ENCODE measurements at places on chromosomes 16 and 17.

GRCh38 chr17:79746889-79747507 lies 16.3 kb downstream of the ENPP7 start:
- no peak for DNase-seq

DNA sequence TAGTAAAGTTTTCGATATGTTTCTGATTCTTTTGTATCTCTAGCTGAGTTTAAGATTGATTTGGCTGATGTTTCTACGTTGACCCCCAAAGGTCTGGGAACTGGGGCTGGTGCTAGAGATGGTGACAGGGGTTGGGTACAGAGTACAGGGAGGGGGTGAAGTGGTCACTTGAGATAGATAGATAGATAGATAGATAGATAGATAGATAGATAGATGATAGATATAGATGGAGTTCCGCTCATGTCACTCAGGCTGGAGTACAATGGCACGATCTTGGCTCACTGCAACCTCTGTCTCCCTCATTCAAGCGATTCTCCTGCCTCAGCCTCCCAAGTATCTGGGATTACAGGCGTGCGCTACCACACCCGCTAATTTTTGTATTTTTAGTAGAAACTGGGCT lies 1.8 kb upstream of the FBRS start:
- DNase-seq = no peak

- DNase-seq = no peak
These were observed 10.8 kb downstream of the EXOC7 start for GRCh38 chr17:76092526-76093413.

DNA sequence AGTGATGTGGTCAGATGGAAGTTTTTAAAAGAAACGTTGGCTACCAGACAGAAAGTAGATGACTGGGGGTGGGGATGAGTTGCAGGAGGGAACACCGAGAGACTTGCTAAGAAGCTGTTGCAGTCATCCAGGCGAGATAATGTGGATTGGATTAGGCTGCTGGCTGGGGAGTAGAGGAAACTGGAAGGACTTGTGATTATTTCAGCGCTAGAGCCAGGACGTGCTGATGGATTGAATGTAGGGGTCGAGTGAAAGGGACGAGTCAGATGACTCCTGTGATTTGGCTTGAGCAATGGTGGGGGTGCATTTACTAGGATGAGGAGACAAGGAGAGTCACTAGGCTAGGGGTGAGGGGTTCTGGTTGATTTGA lies 88.5 kb downstream of the CLEC16A start:
- DNase-seq = no peak

DNA sequence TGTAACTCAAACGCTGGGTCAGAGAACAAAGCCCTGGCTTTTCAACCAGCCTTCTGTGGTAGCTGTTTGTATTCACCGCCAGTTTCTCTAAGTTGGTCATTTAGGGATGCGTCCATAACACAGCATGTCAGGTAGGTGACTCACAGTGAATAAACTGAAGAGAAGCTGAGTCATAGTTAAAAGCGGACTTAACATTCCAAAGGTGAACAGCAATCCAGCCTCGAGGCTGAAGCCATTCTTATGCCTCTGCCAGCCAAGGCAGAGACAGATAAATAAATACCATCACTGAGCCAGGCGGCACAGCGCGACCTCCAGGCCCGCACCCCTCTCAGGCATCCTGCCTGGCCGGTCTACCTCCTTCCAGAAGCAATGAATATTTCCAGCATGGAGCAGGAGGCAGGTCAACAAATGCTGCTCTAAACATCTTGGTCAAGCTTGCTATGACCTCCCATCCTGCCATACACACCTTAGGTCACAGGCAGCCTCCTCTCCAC lies 12.4 kb upstream of the CACNG4 start:
- no peak for DNase-seq

- DNase-seq = no peak
These were observed 27.8 kb upstream of the MRTFB start for GRCh38 chr16:14043278-14043677.

DNA sequence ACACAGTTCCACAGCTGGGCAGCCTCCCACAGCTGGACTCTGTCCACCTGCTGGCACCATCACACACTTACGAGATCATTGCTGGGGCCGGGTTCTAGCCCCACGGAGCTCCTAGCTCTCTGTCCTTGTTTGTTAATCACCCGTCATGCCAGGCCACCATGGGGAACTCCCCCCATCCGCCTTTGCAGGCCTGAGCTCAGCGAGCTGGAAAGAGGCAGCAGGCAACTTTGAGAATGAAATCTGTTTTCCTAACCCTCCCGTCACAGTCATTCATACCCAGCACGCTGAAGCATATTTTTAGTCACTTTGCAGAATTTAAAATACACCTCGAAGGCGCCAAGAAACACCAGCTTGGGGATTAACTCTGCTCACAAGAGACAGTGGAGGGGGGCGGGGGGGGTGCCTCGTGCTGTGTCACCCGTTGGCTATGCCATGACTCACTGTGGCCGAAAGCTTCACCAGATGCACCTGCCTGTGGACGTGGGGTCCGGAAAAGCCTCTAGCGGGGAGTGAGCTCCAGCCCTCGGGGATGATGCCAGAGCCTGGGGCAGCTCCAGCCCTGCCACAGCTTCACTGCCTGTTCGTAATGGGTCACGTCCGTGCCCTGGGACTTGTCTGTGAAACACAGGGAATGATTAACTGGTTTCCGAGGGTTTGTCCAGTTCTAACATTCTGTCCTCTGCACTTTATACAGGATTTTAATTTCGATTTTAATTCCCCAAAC lies 1.4 kb upstream of the SPNS2 start:
- DNase-seq = no peak

- DNase-seq = peak; percentile 92
These were observed 220.3 kb upstream of the IRX3 start for GRCh38 chr16:54506741-54507500.

- DNase-seq = no peak
These were observed 400.1 kb upstream of the ERCC4 start for GRCh38 chr16:13519871-13520270.

DNA sequence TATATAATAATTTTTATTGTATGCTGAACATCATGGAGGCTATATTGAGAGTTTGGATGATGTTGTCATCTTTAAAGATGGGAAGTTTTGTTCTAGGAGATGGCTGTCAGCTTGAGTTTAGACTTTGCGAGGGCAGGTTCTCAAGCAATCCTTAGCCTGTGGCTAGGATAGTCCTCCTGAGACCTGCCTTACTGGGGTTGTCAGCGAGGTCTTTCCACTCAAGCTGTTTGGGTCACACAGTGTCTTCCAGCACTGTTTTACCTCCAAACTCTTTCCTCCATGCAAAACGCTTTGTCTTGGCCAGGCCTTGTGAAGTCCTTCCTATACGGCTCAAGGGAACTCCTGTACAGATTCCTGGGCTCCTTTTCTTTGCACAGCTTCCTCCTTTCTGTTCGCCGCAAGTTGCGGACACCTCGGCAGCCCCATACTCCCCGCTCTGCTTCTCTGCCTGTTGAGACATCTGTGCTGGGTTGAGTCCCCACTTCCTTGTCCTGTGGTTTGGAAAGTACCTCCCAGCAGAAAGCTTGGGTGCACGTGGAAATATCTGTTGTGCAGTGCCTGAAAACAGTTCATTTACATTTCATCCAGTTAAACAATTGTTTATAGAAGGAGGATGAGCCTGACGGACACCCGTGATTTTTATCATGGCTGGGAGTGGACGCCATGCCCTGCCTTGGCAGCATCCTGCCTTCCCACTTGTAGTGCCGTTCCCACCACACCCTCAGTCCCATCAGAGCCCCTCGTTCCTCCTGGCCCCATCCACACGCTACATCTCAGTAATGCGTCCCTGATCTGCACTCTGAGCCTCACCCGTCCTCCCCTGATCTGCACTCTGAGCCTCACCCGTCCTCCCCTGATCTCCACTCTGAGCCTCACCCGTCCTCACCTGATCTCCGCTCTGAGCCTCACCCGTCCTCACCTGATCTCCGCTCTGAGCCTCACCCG lies 55.0 kb upstream of the CBFA2T3 start:
- DNase-seq = no peak

GRCh38 chr16:55155815-55156214 lies 168.2 kb upstream of the IRX6 start:
- no peak for DNase-seq

GRCh38 chr16:82059161-82059982 lies 24.3 kb downstream of the HSD17B2 start:
- no peak for DNase-seq

DNA sequence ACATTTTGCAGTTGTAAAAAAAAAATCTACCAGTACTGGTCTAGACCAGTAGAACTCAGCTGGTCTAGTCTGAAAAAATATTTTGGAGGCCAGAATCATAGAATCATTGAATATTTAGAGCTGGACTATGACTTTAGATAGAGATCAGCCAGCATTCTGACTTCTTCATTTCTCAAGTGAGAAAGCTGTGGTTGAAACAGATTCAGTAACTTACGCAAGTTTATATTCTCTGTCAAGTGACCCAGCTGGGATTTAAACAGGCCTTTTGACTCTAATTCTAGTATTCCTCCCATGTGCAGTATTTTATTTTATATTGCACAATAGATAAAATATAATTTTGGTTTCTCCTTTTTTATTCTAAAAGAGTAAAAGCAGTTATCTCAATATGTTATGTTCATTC lies 4.9 kb downstream of the TNRC6A start:
- no peak for DNase-seq

- no peak for DNase-seq
These were observed 993 bp downstream of the ERN1 start for GRCh38 chr17:64128787-64129514.

- no peak for DNase-seq
These were observed 23.9 kb downstream of the PHB1 start for GRCh38 chr17:49390548-49391324.

DNA sequence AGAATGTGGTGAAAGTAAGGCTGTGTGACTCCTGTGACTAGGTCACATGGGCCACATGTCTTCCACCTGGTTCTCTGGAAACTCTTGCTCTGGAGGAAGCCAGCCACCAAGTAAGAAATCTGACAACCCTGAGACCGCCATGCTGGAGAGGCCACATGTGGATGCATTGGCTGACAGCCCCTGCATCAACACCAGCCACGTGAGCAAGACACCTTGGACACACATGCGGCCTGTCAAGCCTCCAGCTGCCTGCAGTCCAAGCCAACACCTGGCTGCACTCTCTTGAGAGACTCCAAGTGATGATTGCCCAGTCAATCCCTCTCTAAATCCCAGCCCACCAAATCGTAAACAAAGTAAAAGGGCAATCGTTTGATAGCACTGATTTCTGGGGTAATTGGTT lies 112.6 kb downstream of the FOXL1 start:
- DNase-seq = no peak

DNA sequence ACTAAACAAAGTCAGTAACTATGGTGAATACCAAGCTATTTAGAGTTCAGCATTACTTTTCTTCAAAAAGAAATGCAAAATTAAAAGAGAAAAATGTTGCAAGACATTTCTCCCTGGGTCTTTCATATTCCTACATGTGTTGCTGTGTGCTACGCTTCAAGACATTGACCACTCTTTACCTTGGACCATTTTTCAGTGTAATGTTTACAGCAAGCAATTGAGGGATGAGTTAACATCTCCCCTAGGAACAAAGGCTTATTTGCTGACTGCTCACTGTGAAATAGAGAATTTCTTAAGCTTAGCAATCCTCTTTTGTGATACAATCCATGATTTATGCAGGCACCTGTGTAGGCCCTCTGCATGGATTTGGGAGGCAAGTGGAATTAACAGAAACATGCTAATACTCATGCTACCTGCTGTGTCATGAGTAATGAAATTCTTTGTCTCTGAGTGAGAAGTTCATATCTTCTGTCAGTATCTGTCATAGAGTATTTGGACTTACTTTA lies 1202.9 kb upstream of the CDH8 start:
- no peak for DNase-seq

DNA sequence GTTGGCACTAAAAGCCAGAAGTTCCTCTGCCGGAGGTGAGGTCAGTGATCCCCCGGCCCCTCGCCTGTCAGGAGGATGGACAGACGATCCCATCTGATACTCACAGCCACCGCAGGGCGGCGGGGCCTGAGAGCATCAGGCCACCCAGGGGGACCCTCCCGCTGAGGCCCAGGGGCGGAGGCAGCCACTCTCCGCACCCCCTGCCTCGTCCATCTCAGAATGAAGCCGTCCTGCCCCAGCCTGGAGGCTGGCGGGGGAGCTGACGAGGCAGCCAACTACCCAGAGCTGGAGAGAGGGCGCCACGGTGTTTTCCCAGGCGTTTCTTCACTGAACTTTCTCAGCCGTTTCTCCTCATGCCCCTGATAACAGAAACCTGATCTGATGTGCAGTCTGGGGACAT lies 22.6 kb downstream of the TPSD1 start:
- no peak for DNase-seq

DNA sequence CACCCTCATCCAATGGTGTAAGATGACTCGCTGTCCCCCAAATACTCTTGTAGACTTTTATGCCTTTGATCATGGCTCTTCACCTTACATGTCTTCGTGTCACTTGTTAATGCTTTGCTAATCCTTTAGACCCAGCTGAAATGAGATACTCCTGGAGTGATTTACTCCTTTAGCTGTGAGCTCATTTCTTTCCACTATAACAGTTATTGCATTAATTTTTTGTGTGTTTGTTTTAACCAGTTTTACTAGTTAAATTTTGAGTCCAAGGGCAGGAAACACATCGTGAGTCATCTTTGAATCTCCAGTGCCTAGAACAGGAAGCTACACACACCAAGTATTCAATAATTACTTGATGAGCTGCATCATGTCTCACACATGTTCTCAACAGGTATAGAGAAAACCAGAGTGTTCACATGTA lies 6.5 kb upstream of the CTCF start:
- no peak for DNase-seq

DNA sequence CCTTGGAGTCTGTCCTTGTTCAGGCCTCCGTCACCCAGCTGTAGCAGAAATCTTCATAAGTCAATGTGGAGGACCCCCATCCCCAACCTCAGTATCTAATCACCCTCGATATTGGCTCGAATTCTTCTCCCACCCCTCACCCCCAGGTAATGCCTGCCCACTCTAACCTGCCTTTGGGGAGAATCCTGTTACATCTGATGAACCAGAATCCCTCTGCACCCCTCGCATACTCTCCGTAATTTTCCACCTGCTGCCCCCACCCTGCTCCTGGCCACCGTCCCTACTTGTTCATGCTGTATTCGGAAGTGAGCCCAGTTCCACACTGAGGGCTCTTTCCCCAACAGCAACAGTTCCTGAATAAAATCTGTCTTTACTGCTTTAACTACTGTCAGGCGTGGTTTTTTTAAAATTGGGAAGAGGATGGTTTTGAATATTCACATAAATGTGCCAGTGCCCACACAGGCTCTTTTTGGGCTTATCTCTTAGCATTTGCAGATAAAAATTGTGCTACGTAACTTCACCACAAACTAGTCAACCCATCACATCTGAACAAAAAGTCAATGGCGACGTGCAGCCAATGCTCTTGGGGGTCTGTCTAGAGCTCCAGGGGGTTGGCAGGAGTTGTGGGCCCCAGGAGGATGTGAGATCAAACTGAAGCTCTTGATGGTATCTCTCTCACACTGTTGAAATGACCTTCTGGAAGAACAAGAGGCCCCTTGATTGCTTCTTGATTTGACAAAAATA lies 73.7 kb downstream of the NETO2 start:
- no peak for DNase-seq

GRCh38 chr17:45388604-45389325 lies 43.9 kb downstream of the ARHGAP27 start:
- no peak for DNase-seq

GRCh38 chr16:5451641-5452040 lies 354.0 kb upstream of the EEF2KMT start:
- no peak for DNase-seq

- DNase-seq = no peak
These were observed 223.2 kb upstream of the PSMD7 start for GRCh38 chr16:74073456-74073855.

Data from NCI-H1092 (cell line).